T-helper 2 cell (primary cell): ENCODE measurements at places on chromosomes 1 and 21.

DNA sequence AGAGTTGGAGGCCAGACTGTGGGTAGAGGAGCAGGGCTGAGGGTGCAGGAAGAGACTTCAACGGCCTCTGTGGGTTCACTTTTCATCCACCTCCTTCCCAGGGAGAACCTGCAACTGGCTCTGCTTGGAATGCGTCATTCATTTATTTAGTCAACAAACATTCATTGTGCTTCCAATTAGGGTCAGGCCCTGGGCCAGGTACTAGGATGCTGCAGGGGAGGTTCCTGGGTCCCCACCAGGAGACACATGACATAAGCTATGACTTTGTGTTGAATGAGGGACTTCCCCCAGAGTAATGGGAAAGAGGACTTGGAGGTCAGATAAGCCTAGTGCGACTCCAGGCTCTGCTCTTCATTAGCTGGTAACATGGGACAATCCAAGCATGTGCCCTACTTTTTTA, 46.3 kb upstream of the RPL11 start:
- no peak for DNase-seq

GRCh38 chr21:44920694-44921604, at the start of gene ITGB2:
Gene ITGB2, minus strand, starts transcription at chr21:44920899. Its CDS starts 10,117 bp downstream, at chr21:44910782.
- peak; percentile 31 for DNase-seq

DNA sequence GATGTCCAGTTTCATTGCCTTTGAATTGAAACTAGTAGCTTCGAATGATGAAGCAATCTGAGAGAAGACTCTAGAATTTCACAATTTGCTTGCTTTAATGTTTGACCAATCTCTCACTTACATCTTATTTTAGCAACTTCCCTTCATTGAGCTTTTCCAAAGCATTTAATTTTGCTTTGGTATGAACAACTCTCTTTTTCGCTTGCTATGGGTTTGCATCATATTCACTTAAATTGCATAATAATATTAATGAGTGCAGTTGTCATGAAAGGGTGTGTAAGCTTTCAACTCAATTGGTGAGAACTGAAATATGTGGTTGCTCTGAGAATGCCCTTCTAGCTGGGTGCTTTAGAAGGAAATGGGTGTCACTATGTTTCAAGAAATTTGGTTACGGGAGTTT, 309.2 kb downstream of the HLX start:
- no peak for DNase-seq

DNA sequence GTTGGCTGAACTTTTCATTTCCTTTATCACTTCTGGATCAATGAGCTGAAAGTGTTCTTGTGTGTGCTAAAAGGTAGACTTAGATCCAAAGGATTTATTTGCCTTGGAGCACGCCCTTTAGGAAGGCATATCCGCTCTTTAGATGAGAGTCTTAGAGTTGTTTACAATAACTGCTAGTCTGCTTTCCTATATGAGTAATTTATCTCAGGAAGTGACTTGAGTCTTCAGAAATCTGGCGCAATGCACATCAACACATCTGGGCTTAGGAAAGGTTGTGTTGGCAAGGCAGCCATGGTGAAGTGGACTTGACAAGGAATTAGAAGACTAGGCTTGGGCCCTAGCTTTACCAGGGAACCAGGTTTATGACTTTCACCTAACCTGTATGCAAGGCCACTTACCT, 204.1 kb upstream of the PTGFR start:
- no peak for DNase-seq

DNA sequence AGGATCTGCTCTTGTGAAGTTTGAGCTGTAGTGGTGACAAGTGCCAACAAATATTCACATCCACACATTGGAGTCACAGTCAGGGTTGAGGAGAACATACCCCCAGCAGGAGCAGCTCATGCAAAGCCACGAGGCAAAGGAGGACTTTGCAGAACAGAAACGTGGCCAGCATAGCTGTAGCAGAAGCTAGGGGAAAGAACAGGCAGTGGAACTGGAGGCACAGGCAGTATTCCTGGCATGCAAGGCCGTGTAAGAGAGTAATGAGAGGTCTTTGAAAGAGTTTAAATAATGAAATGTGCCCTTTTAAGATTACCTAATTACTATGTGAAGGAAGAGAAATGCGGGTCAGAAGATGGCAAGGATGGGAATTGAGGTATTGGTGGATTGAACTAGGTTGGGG, 40.9 kb upstream of the IKBKE start:
- DNase-seq, result no peak

- DNase-seq, result no peak
Measured at GRCh38 chr21:31909153-31910073, 36.6 kb downstream of the HUNK start.

- no peak for DNase-seq
Measured at GRCh38 chr1:87683196-87683956, 354.7 kb downstream of the LMO4 start.

GRCh38 chr1:223670458-223671159, 5.1 kb upstream of the CAPN8 start:
- no peak for DNase-seq

GRCh38 chr1:190452272-190452848, 25.3 kb downstream of the BRINP3 start:
- DNase-seq, result no peak

- DNase-seq, result no peak
Measured at GRCh38 chr1:205344066-205344928, 12.4 kb downstream of the KLHDC8A start.

DNA sequence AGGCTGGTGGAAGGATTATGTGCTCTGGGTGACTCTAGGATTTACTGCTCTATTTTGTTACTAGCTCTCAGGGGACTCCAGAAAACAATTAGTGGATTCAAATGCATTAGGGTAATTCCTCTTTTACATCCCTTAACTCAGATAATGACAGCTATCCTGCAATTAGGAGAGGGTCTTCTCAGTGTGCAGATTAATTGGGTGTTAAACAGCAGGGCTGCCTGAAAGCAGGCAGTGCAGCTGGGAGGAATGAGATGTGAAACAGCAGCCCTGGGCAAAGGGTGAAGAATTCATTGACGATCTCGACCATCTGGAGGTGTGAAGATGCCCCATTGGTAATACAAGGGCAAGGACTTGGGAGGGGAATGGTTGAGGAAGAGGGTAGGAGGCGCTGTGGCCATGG, 66.1 kb downstream of the HTR6 start:
- DNase-seq, result no peak

DNA sequence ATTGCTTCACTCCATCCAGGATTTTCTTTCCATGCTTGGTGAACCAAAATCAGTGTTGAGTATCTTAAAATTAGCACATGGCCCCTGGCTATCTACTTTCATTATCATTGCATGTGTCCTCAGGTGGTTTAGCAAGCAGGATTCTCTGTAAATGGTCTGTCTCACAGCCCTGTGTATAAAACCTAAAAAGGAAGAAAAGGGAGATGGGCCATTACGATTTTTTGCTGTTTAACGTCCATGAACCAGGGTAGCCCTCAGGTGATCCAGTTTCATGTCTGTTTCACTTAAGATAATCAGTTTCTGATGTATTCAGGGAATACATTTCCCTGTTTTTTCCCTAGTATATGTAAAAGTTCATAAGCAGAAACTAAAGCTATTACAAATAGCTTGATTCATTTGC, 238.2 kb downstream of the NFIA start:
- no peak for DNase-seq

DNA sequence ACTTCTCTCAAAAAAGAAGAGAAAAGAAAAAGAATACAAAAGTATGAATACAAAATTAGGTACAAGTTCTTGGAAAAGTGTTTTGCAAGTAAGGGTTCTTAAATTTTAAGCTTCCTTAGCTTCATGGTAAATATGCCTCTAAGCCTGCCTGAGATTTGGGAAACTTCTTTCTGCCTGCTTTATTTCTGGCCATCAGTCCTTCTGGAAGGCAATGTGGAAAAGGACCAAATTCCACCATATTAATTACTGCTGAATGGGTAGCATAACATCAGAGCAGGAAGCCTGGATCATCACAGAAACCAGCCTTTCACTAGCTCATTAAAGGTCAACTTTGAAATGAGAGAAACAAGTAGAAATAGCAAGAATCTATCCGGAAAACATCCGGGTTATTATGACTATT, 39.1 kb upstream of the CAP1 start:
- no peak for DNase-seq

- no peak for DNase-seq
Measured at GRCh38 chr1:159339536-159339935, 37.4 kb downstream of the FCER1A start.

DNA sequence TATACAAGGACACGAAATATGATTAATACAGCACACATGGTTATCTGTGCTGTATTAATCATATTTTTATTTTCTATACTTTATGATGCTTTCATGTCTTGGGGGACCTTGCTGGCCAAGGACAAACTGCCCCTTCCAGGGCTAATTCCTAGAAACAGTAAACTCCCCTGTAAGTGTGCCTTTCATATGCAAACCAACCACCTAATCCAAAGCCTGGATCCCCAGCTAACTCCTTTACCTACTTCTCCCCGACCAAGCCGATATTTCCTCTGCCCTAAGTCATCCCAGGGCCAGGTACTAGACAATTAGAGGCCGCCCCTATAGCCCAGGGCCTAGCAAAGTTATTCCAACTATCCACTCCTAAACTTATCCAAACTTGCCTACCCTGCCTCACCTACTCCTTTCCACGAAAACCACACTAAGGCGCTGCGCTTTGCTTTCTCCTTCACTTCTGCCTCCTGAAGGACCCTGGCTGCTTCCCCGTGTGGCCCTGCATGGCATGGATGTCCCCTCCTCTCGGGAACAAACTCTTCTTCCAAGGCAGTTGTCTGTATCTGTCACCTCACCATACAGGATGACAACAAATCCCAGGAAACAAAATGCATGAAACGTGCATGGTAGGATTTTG, 10.2 kb downstream of the SH3BP5L start:
- no peak for DNase-seq

- DNase-seq, result no peak
Measured at GRCh38 chr21:33848249-33848953, 67.2 kb downstream of the ATP5PO start.

DNA sequence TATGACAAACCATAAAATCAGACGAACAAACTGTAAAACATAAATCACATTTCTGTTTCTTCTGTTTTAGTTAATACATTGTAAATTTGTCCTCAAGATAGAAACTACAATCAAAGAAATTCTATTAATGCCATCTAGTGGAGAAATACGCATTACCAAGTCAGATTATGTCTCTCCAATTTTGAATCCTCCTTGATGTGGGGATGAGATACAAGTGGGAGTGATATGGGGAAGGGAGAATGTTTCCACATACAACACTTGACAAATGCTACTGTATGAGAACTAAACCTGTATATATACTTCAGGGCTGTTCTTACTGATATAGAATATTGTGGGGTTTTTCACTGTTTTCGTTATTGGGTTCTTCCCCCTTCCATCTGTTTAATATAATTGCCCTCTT, 2.6 kb downstream of the HFM1 start:
- DNase-seq, result no peak

DNA sequence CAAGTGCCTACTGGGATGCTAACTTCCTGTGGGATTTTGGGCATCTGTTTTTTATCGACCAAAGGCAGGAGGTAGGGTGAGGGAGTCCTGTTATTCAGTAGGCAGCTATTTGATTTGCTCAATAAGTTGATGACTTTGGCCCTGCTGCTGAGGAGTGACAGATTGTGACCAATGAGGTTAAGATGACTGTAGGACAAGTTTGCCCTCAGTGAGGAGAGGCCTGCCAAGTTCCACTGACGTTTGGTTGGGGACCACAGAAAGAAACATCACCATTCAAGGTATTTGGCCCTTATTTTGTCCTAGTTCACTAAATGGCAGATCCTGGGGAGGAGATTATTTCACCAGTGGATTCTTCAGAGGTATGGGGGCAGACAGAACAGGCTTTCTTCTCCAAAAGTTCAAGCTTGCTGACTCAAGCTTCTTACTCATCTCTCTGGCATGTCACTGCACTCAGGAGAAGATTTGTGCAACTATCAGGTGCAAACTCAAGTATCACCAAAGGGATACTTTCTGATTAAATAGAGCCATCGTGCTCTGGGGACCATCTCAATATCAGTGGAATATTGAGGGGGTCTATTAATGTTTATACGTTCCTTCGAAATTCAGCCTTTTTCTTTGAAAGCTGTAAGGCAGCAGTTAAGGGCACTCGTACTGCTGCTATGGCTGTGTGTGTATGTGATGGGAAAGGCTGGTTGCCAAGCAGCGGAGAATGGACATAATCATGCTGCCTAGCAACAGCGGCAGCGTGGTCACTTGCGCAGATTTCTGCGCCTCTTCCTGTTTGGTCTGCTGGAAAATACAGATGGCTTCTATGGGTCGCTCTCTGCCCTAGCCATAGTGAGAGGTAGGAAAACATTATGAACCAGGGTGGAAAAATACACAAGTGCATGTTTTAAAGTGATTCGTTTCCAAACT, 78.7 kb downstream of the PBX1 start:
- DNase-seq, result no peak

DNA sequence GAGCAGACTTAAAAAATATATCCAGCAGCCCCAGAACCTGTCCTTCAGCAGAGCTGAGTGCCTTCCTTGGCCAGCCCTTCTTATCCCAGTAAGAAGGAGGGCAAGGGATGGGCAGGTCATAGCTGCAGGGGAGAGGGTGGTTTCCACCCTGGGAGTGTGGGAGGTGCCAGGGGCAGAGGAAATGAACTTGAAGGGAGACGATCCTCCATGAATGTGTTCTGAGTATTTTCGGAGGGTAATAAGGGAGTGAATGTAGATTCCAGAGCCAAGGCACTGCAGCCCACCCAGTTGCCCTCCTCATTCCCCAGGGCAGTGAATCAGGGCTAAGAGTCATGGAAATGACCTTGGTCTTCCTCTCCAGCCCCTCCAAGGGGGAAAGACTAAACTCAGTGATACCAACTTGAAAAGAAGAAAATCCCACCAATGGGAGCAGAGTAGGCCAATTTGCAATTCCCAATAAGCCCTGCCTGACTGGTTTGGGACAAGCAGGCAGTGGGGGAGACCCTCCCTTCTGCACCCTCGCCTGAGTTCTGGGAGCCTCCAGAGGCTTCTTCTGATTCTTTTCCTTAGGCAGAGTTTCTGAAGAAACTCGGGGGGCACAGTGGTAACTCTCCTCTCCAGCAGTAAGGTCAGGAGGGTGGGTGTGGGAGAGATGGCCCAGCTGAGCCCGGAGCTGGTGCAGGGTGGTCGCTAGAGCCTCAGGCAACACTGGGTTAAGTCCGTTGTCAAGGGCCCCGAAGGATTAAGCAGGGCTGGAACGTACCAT, 4.2 kb downstream of the MYOG start:
- no peak for DNase-seq
